Heart left ventricle (tissue), 16 donors: ENCODE measurements at places on chromosomes 7 and 10. TPM values are rescaled to one million over a fixed set of nuclear protein-coding genes. Genes with fewer than 3 reads are reported as not detected.

GRCh38 chr10:98391578-98391991, 23.4 kb downstream of the PYROXD2 start:
- peak; percentile 67 for DNase-seq

Gene ASZ1
- polyA plus RNA-seq: not detected

Gene CALML3
- polyA plus RNA-seq: not detected

Gene TBX20
- polyA plus RNA-seq: 30.8 TPM
